ENCODE measurements at places on chromosomes 6 and 20.

- no peak for DNase-seq
Observed at GRCh38 chr6:22350109-22350508, 53.3 kb upstream of the PRL start.

- no peak for DNase-seq
Observed at GRCh38 chr20:41234041-41234440, 83.5 kb downstream of the ZHX3 start.

GRCh38 chr6:124765280-124765679 lies 197.0 kb upstream of the RNF217 start:
- no peak for DNase-seq

DNA sequence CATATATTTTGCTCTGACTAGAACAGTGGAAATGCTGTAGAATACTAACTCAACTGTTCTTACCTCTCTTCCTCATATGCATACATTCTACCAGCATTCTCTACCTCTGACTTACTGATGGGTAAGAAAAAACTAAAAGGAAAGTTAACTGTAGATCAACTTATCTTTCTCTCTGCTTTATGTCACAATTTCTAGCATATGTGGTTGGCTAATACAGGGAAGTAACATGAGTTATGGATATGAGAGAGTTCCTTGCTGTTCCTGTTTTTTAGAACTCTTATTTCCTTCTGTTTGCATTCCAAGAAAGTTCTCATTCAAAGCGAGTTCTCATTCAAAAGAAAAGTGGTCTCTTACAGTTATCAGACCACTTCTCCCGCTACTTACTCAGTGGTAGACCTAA lies 226.8 kb upstream of the SGK1 start:
- DNase-seq, result no peak

DNA sequence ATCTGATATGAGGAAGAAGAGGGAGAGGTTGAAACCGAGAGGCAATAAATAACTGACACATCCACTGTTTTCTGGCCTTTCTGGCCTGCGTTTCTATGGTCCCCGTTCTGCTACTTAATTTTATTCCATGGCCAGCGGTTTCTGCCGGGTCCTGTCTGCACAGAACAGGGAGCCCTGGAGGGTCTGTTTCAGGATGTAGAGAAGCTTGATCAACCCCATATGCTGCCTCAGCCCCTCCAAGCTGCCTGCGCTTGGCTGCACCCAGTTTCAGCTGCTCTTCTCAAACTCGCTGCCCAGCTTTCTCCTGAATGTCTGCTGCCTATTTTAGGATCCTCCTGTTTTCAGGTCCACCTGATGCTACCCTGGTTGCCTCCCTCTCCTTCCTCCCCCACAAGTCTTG lies 18.5 kb upstream of the PACSIN1 start:
- DNase-seq, result no peak

- DNase-seq, result no peak
Observed at GRCh38 chr20:13221673-13222318, 722 bp downstream of the ISM1 start.

DNA sequence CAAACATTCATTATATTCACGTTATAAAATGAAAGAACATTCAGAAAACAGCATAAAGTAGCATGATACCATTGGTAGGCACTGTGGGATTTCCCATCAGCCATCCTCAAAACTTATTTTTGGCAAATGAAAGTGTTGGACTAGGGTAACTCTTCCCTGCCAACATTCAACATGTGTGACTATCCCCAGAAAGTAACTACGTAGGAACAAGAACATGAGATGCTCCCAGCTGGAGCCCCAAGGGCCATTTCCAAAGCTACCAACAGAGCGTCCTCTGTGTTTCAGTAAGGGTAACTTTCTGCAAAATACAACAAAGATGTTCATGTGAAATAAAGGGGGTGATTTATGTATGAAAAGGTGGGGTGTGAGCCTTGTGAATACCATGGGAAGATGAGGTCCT lies 28.4 kb upstream of the PTPN1 start:
- DNase-seq, result no peak

GRCh38 chr20:24894967-24895366 lies 54.1 kb upstream of the CST7 start:
- no peak for DNase-seq

DNA sequence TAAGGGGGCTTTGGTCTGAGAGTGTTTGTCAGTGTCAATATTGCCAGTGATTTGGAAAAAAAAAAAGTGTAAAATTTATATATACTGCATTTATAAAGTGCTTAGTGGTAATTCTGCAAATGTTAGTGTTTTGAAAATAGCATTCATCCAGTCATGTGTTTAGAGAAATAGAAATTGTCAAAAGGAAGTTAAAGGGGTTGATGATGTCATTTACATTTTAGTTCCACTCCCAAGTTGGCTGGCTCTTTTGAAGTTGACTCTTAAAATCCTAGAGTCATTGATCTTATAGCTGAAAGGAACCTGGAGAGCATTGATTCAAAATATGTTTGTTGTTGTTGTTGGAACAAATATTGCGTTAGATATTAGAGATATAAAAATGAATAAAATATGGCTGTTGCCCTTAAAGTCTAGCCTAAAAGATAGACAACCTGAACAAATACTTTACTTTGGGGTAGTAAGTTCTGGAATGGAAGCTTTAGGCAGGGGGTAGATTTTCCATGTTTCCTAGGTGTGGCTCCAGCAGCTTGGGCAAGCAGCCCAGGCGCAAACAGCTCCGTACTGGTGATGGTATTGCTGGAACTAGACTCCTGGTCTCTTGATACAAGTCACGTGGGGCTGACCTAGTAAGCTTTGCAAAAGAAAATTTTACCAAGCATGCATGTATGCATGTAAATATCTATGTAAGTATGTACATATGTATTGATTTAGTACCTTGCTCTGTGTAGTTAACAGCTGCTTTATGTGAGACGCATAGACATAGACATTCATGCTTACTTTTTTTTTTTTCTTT lies 46.3 kb downstream of the HIVEP1 start:
- DNase-seq, result no peak

DNA sequence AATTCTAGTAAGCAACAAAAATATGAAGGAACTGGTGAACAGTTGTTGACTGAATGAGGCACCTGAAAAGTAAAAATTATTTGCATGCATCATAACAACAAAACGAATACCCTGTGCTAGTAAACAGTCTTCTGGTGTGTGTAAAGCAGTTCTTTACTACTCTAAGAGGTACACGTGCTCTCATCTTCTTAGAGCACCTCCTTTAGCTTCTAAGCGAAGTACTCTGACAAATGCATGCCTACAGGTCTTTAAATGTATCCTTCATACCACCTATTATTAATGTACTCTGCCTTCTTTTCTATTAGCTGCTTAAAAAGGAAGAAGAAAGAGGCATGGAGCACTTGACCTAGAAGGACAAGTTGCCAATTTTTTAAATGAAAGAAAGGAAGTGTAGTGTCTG lies 32.2 kb upstream of the MYB start:
- DNase-seq, result no peak

- DNase-seq, result no peak
Observed at GRCh38 chr6:141580988-141581552, 551.7 kb upstream of the GJE1 start.

DNA sequence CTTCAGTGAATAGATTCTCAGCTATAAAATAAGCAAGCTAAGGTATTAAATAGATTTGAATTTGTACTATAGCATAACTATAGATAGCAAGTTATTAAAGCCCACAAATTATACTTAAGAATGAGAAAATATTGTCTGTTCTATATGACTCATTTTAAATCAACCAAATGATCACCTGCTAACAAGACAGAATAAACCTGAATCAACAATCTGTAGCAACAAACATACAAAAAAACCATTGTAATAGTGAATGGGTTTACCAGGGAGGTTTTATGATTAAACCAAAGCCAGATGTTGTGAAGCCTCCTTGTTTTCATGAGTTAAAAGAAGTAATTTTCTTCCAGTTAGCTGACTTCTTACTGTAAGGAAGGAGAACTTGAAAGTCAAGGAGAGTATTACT lies 71.9 kb upstream of the HTR1B start:
- no peak for DNase-seq

DNA sequence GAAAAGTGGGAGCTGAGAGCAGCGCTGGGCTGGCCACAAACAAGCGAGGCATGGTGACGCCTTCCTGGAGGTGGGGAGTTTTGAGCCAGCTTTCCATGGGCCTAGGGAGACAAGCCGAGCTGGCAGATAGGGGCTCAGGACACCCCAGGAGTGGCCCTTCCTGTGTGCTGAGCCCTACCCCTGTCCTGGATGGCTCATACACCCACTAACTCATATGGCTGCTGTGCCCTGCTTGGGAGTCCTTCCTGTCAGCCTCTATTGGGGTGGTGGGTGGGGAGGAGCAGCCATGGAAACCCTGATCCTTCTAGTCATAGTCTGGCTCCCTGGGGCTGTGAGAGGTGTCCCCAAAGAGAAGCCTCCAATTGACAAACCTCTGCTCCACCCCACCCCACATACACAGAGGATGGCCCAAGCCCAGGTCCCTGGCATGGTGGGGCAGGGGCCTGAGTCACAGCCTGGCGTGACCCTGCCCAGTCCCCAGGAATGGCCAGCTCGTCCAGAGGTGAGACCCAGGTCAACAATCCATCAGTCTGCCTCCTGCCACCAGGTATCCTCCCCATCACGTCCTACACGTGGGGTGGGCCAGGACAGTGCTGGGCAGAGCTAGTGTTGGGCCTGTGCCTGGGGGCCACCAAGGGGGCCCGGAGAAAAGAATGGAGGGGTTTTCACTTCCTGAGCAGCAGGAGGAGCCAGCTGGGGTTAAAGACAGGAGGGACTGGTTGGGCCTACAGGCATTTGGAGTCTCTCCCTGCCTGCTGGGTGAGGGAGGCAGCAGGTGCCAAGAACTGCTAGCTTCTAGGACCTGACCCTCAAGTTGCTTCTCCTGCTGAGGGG lies 52.2 kb downstream of the MRPL14 start:
- no peak for DNase-seq

- DNase-seq, result no peak
Observed at GRCh38 chr6:54463354-54464024, 155.2 kb downstream of the TINAG start.

GRCh38 chr6:38215651-38216311 lies 396.3 kb downstream of the ZFAND3 start:
- DNase-seq, result no peak

GRCh38 chr6:110800196-110800838 lies 15.0 kb downstream of the CDK19 start:
- no peak for DNase-seq

DNA sequence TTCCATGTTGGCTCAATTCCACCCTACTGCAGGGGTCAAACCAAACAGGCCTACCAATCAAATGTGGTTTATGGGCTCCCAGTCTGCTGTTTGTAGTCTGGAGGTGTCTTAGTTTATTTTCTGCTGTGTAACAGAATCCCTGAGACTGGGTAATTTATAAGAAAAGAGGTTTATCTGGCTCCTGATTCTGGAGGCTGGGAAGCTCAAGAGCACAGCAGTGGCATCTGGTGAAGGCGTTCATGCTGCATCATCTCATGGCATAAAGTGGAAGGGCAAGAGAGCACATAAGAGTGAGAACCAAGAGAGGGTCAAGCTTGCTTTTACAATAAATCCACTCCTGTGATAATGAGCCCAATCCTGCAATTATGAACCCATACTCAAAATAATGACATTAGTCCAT lies 85.4 kb downstream of the C6orf52 start:
- DNase-seq, result no peak

DNA sequence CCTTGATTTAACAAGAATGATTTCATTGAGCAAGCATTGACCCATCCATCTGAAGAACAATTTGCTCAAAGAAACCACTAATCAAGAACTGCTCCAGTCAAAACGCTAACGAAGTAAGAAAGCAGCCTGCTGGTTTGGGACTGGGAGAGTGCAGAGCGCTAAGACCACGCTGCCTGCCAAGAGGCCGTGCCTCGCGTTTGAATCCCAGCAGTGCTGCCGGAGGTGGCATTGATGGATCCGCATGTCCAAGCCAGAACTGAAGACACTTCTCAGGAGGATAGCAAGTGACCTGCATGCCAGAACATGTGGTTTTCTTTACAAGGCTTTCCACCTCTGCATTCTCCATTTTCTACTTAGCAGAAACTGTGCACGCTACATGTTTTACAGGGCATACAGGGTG lies 105.2 kb upstream of the FOXC1 start:
- no peak for DNase-seq

- no peak for DNase-seq
Observed at GRCh38 chr6:155635416-155635815, 179.8 kb upstream of the NOX3 start.

DNA sequence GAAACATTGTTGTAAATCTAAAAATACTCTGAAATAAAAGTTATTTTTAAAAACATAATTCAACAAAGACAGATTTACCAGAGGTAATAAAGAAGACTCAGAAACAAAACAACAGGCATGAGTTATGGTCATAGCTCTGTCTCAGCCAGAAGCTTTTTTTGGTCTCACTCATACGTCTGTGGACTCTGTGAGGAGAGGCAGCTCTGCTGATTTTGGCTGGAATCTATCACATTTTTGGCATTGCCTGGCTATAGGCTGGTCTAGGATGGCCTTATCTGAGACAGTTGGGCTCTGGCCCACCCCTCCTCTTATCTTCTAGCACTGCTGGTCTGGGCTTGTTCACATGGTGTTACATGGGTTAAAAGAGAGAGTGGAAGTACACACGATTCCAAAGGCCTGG lies 514.0 kb upstream of the BTBD3 start:
- no peak for DNase-seq

- DNase-seq, result no peak
Observed at GRCh38 chr6:40877362-40877761, 161.7 kb downstream of the UNC5CL start.

- DNase-seq, result no peak
Observed at GRCh38 chr6:154202339-154202738, 154.3 kb downstream of the IPCEF1 start.

- no peak for DNase-seq
Observed at GRCh38 chr20:8912096-8912495, 156.8 kb upstream of the PLCB4 start.

DNA sequence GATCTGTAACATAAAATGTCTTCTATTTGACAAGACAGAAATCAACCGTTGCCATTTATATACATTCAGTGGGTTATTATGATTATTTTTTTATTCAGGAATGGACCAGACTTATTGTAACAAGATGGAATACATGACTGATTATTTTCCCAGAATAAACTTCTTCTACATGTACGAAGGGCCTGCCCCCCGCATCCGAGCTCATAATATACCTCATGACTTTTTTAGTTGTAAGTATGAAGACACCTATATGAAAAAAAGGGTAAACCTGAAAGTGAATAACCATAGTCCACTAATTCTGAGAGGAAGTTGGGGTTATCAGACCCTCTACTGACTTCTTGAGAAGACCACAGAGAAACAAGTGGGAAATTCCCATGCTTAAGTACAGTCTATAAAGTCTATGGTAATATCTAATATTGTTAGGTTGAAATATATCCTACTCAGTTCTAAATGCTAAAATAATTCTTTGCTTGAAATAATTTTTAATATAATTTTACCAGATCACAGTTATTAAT lies 15.9 kb downstream of the OR2A4 start:
- no peak for DNase-seq

GRCh38 chr6:145898376-145898775 lies 65.8 kb downstream of the SHPRH start:
- no peak for DNase-seq

Data from cortex of kidney (tissue), 1 donor.